ENCODE measurements at places on chromosomes 16 and 17. TPM values are rescaled to one million over a fixed set of nuclear protein-coding genes. Genes with fewer than 3 reads are reported as not detected.

EIF3CL gene
- total RNA-seq = 271 TPM

TMEM235 gene
- total RNA-seq = not detected

PRDM7 gene
- not detected for total RNA-seq

GRB7 gene
- 49.8 TPM for total RNA-seq

ZFPM1 gene
- total RNA-seq = 1.7 TPM

KRTAP2-3 gene
- not detected for total RNA-seq

GFOD2 gene
- 29.0 TPM for total RNA-seq

HOXB4 gene
- 2.9 TPM for total RNA-seq

KPNB1 gene
- total RNA-seq = 148 TPM

CORO7 gene
- total RNA-seq = 15.8 TPM

SPNS3 gene
- not detected for total RNA-seq

GAS2L2 gene
- not detected for total RNA-seq

FBXO39 gene
- total RNA-seq = 2.9 TPM

KRTAP4-1 gene
- total RNA-seq = not detected
